ENCODE measurements at places on chromosomes 16 and 17. TPM values are rescaled to one million over a fixed set of nuclear protein-coding genes. Genes with fewer than 3 reads are reported as not detected.

DNA sequence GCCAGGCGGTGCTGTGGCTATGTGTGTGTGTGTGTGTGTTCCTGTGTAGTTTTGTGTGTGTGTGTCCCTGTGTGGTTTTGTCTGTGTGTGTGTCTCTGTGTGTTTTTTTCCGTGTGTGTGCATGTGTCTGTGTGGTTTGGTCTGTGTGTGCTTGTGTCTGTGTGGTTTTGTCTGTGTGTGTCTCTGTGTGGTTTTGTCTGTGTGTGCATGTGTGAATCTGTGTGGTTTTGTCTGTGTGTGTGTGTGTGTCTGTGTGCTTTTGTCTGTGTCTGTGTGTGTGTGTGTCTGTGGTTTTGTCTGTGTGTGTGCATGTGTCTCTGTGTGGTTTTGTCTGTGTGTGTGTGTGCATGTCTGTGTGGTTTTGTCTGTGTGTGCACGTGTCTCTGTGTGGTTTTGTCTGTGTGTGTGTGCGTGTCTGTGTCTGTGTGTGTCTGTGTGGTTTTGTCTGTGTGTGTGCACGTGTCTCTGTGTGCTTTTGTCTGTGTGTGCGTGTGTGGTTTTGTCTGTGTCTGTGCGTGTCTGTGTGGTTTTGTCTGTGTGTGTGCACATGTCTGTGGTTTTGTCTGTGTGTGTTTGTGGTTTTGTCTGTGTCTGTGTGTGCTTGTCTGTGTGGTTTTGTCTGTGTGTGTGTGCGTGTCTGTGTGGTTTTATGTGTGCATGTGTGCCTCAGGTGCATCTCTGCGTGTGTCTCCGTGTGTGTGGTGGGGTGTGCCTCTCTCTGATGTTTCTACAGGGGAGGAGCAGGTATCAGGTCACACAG lies 62.3 kb downstream of the ZDHHC7 start:
- DNase-seq = no peak

DNA sequence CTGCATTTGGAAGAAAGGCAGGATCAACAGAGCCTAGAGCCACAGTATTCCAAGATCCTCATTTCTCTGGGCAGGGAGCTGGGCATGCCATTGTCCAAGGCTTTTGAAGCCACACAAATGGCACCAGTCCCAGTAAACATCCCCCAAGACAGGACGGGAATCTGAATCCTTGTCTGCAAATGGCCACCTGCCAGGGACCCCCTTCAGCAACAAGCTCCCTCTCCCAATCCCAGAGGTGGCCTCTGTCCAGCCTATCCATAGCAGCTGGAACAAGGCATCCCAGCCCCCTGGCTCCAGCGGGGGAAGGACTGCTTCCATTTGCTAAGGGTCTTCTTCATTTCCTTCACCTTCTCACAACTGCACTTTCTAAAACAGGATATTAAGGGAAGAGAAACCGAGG lies 204.4 kb downstream of the C16orf78 start:
- DNase-seq = no peak

The MT1M gene
- not detected for total RNA-seq

- no peak for DNase-seq
These were observed 174.2 kb downstream of the PRKCB start for GRCh38 chr16:24009955-24010354.

GRCh38 chr17:40268141-40268712 lies 19.5 kb upstream of the CDC6 start:
- no peak for DNase-seq

DNA sequence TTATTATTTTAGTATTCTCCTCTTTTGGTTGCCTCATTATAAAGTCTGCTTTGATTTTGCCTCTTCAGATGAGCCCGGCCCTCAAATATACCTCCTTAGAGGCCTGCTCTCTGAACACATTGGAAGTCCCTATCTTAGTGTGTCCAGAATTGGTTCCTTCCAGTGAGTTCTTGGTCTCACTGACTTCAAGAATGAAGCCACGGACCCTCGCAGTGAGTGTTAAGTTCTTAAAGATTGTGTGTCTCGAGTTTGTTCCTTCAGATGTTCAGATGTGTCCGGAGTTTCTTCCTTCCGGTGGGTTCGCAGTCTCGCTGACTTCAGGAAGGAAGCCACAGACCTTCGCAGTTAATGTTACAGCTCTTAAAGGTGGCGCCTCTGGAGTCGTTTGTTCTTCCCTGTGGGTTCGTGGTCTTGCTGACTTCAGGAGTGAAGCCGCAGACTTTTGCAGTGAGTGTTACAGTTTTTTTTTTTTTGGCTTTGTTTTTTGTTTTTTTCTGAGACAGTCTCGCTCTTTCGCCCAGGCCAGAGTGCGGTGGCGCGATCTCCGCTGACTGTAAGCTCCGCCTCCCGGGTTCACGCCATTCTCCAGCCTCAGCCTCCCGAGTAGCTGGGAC lies 45.8 kb upstream of the NOS2 start:
- no peak for DNase-seq

The TAC4 gene
- total RNA-seq = not detected

- DNase-seq = no peak
These were observed 8.8 kb downstream of the ITGB4 start for GRCh38 chr17:75730065-75730464.

- DNase-seq = no peak
These were observed at the start of gene PDE6G for GRCh38 chr17:81656118-81656743. PDE6G (minus strand) TSS chr17:81656542; CDS start chr17:81653305, 3,237 bp downstream.

The CHRNE gene
- total RNA-seq = 0.15 TPM

DNA sequence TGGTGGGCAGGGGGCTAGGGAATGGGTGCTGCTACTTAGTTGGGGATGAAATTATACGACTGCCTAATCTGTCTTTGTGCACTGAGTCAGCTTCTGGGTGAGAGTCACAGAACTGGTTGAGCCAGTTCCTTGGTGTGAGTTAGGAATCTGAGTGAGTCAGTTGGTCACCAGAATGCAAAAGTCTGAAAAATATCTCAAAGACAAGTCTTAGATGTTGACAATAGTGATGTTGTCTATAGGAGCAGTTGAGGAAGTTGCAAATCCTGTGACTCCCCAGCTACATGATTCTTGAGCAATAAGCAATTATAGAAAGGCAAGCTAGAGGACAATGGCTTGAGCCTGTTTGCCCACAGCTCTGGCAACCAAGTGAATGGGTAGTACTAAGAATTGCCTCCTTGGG lies 399.2 kb downstream of the CNTNAP4 start:
- no peak for DNase-seq

DNA sequence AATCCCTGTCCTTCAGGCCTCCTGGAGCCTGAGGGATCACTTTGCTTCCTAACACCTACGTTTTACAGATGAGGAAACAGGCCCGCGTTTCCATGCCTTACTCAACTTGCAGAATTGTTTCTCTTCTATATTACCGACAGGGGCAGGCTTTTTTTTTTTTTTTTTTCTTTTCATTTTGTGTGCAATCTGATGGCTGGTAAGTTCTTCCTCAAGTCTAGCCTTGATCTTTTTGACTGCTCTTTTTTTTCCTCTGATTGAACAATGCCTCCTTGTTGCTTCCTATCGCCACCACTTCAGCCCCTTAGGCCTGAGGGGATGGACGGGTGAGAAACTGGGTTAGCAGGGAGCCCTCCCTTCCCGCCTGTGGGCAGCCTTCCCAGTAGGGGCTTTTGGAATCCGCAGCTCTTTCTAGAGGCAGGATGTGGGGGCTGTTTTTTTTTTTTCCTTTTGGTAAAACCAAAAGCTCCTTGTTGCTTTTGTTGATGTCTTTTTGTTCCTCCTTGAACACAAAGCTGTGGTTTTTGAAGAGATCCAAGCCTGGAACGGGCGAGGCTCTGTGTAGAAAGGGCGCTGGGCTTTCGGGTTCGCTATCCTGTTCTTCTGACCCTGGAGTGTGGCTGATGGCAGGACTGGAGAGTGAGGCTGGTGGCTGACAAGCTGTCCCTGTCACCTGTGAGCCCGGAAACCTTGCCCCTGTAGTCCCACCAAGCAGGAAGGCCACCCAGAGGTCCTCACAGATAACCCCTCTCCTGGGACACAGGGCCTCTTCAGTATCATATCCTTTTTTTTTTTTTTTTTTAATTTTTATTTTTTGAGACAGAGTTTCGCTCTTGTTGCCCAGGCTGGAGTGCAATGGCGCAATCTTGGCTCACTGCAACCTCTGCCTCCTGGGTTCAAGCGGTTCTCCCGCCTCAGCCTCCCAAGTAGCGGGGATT lies 14.0 kb downstream of the LASP1 start:
- peak; percentile 50 for DNase-seq

The OMG gene
- total RNA-seq = not detected

DNA sequence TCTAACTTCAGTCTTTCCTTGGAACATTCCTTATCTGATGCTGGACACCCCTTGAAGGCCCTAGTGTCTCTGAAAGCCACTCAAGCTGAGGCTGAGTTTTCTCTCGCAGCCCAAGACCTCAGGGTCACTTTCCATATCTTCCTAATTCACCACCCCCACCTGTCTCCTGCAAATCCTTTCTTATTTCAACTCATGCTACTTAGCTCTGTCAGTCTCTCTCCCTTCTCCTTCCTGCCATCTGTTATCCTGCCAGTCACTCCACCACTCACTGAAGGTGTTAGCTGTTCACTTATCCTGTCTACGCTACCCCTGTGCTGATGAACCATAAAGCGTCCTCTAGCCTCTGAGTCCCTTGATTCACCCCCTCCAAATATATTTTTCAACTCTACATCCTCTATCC lies 143.9 kb upstream of the SHISA6 start:
- no peak for DNase-seq

- DNase-seq = no peak
These were observed 102.4 kb downstream of the MAP2K6 start for GRCh38 chr17:69516911-69517310.

DNA sequence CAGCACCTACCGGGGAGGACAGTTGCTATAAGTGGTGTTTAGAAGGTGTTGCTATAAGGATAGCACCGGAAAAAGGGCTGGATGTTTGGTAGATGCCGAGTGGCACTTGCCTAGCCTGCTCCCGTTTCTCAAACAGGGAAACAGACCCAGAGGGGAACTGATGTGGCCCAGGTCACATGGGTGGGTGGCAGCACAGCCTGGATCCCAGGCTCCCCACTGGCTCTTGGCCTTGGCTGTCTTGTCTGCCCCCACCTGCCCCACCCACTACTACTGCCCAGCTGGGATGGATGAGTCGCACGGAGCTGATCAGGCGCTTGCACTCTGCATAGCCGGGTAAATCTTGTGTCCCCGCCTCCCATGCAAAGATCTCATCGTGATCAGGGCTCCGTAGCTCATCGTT lies 7.2 kb downstream of the SMTNL2 start:
- no peak for DNase-seq

The PSMD3 gene
- total RNA-seq = 198 TPM

The C16orf92 gene
- total RNA-seq = not detected

The TP53I13 gene
- 21.1 TPM for total RNA-seq

DNA sequence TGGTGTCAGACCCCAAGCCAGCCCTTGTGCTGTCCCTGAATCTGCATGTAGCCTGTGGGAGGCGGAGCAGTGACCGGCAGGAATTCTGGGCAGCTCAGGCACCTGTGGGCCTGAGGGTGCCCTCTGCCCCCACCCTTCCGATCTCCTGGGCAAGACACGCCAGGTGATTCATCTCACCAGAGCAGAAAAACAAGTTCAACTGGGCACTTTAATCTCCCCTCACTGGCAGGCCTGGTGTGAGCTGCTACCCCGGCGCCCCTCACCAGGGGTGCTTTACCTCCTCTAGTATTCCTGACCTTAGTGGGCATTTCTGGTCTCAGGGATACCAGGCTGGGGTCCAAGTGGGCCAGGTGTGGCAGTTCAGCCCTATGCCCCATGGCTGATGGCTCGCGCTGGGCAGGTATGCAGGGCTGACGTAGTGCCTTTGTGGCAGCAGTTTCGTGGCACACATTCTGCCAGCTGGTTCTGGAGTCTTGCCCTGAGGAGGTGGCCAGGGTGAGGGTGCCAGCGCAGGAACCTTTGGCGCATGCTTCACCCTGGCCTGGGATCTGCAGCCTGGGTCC lies 6.0 kb downstream of the ERBB2 start:
- DNase-seq = no peak

DNA sequence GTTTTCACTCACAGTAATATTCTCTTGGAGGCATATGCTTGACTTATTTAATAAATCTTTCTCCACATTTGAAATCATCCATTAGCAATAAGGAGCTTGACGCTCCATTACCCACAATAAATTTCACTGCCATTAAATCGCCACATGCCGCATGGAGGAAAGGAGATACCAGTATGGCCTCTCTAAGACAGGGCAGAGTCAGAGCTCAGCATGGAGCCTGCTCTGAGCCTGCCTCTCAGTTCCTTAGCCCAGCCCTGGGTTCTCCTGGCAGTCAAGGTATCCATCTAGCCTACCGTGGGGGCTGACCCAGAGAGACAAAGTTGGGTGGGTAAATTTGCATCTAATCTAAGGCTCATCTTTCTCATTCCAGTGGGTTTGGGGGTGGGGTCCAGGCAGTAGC lies 80.3 kb upstream of the CES5A start:
- DNase-seq = no peak

Measured in H1 (cell line).